ENCODE measurements at places on chromosomes 3 and 15.

GRCh38 chr15:79539401-79539800 lies 107.3 kb downstream of the MINAR1 start:
- no peak for DNase-seq

DNA sequence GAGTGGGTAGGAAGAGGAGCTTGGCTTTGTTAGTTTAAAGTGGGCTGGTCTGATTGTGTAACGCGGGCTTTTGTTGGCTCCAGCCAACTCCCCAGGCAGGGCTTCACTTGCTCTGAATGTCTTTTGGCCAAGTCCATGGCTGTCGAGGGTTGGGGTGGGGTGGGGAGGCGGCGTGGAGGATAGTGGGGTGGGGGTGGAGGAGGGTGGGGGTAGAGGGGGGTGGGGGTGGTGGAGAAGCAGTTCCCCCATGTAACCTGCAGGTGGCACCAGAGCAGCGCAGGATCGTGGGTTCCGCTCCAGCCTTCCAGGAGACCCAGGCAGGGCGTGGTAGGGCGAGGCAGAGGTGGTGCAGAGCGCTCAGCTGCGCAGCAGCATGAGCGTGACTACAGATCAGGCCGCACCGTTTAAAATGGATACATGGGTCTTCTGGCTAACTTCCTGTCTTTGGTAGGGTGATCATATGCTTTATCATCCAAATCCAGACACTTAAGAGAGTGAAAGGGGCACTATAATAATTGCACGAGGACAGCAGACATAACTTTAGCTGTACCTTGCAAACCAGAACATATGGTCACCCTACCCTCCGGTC lies 28.3 kb downstream of the GOLGA6A start:
- peak; percentile 18 for DNase-seq

GRCh38 chr3:43153216-43154083 lies 47.6 kb upstream of the POMGNT2 start:
- no peak for DNase-seq

- DNase-seq: no peak
Measured at GRCh38 chr3:177624528-177625495, 427.5 kb upstream of the TBL1XR1 start.

Measured in NCI-H1930 (cell line).